ENCODE measurements at places on chromosomes 7 and 10.

GRCh38 chr7:90345595-90346335, 751 bp upstream of the GTPBP10 start:
- peaks cover 3% of the 10 kb centered on the region for H3K36me3 ChIP-seq
- peak overlapping the region; percentile 94 for H3K4me3 ChIP-seq
- peak; percentile 2 for DNase-seq
- peaks cover 17% of the 10 kb centered on the region for H3K4me1 ChIP-seq
- H3K27ac ChIP-seq, result peak overlapping the region; percentile 95
- H3K27me3 ChIP-seq, result no peaks in the 10 kb centered on the region

DNA sequence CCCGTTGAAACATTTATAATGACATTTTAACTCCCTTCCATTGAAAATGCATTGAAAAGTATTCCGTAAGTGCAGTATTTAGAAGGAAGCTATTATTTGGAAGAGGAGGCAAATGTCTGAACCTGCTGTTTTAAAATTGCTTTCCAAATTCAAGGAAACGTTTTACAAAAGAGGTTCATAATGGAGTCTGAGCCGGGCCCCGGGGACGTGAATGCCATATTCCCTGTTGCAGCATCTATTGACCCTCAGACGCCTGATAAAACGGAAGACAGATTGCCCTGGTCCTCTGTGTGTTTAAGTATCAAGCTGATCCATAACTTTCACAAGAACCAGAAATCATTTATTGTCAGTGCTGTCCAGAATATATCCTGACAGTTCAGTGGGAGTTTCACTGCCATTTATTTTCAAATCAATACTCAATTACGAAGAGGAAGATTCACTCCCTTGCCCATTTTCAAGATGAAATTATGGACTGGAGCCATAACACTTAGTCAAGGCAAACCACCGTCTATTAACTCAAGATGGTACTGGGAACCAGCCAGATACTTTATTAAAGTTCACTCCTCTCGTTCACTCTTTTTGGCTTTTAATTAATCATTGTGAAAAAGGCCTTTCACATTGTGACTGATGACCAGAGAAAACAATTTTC, 435.7 kb upstream of the PFKP start:
- H3K27ac ChIP-seq, result no peak overlapping the region
- H3K4me3 ChIP-seq, result no peak overlapping the region
- no peaks in the 10 kb centered on the region for H3K36me3 ChIP-seq

DNA sequence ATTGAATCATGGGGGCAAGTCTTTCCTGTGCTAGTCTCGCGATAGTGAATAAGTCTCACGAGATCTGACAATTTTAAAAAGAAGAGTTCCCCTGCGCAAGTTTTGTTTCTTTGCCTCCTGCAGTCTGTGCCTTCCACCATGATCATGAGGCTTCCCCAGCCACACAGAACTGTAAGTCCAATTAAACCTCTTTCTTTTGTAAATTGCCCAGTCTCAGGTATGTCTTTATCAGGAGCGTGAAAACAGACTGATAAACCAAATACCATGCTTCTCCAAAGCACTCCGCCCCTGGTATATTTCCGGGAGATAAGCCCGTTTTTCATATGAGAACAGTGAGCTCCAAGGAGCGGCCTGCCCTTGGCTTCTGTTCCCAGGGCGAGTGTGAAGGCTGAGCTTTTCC, 118.9 kb downstream of the EVX1 start:
- peaks cover 16% of the 10 kb centered on the region for H3K27me3 ChIP-seq
- no peaks in the 10 kb centered on the region for H3K36me3 ChIP-seq
- H3K27ac ChIP-seq, result no peak overlapping the region
- H3K4me3 ChIP-seq, result no peak overlapping the region
- DNase-seq, result no peak
- H3K4me1 ChIP-seq, result no peaks in the 10 kb centered on the region

DNA sequence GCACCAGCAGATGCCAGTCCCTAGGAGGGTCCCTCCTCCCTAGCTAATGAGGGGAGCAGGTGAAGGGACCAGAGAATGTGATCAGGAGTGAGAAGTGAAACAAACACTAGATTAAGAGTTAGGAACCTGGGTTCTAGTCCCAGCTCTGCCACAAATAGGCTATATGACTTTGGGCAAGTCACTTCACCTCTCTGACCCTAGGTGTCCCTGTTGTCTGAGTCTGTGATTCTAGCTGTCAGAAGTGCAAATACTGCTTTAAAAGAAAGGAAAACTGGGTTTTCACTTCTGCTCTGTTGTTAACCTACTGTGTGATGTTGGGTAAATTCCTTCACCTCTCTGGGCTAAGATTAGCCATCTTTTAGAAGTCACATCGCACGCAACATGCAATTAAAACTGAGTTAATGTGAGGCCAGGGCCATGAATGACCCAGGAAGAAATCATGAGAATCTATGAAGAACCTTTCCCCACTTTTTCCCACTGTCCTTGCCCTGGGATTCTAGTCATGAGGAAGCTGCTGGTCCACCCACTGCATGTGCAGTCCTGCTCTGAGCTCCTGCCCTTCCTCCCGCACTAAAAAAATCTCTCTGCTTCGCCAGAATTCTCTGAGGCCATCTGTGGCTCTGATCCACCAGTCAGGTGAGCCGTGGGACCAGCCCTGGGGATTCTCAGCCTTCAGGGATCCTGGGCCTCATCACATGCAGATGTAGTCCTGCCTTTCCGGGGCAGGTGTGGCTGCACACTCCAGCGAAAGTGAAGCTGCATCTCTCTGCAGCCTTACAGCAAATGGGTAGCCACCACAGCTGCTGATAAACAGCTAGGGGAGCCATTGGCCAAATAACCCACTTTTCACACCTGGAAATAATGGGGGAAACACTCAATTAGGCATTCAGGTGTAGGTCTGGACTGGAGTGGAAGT, 181.7 kb downstream of the PLXNA4 start:
- peaks cover 25% of the 10 kb centered on the region for H3K27me3 ChIP-seq
- H3K27ac ChIP-seq, result no peak overlapping the region
- H3K36me3 ChIP-seq, result no peaks in the 10 kb centered on the region
- no peak overlapping the region for H3K4me3 ChIP-seq
- peak; percentile 26 for DNase-seq
- H3K4me1 ChIP-seq, result no peaks in the 10 kb centered on the region

- H3K27ac ChIP-seq, result no peak overlapping the region
- H3K27me3 ChIP-seq, result no peaks in the 10 kb centered on the region
- no peaks in the 10 kb centered on the region for H3K4me1 ChIP-seq
- no peak overlapping the region for H3K4me3 ChIP-seq
These were observed 268.0 kb downstream of the ZEB1 start for GRCh38 chr10:31586723-31587638.

DNA sequence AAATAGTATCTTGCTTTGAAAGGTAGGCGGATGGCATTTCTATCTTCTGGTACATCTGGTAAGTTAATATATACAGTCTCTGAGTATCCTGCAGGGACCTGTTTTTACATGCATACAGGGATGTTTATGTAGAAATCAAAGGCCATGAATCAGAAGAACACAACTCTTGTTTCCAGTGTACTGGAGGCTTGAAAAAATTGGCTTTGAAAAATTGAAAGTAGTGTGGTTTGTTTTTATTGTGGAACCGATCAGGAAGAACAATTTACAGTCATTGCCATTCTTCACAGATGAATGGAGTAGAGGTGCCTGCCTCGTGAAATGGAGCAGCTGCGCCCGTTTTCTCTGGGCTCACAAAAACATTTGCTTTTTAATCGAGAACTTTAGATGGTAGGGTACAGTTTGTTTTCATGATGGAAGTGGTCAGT, 54.0 kb upstream of the RPA3 start:
- peak overlapping the region; percentile 92 for H3K27ac ChIP-seq
- no peaks in the 10 kb centered on the region for H3K27me3 ChIP-seq
- peak overlapping the region; percentile 76 for H3K4me3 ChIP-seq
- peak; percentile 58 for DNase-seq

DNA sequence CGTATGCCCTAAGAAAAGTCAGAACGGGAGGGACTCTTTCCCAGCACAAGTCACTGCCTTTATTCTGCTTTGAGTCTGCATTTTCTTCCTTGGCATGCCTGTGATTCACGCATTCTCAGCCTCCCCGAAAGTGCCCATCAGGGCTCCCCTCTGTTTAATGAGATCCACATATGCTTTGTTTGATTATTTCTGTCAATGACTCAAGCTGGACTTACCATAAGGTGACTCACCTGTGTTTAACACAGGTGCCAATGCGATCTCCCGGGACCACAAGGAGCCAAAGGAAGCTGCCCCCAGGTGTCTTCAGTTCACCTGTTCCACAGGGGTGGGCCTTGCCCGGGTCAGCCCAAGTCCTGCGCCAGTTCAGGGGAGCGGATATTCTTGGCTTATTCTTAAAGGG, 386.0 kb upstream of the SHH start:
- no peaks in the 10 kb centered on the region for H3K36me3 ChIP-seq
- no peak overlapping the region for H3K27ac ChIP-seq
- no peaks in the 10 kb centered on the region for H3K4me1 ChIP-seq

DNA sequence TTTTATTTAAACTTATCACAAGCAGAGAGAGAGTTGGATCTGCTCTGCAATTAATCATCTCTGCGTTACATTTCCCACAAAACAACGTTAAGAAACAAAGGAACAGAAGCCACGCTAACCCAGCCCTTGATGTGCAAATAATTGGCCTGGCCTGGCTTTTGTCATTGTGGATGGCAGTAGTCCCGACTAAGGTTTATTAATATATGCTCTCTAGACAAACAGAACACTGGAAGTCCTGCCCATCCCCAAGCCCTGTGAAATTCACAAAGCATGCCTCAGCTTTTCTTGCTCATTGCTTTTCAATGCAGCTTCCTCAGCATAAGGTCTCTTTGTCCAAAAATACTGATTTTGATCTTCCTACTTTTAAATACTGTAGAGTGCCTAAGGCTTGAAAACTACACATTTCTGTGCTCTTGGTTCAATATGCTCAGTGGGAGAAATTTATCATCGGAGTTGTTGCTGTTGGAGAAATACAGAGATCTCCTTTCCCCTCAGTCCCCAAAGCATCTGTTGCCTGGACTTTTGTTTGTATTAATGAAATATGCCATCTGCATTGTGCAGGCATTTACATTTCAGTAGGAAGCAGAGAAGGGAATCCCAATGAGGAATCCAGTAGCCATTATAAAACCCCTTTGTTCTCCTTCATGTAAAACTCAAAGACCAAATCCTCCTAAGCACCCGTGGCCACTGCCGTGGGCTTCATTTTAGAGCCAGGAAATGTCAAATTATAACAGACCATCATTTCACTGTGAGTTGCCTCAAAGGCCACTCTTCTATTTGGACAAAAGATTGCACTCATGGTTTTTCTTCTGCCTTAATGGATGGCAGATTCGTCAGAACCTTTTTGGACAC, 61.1 kb downstream of the SORCS1 start:
- H3K36me3 ChIP-seq, result no peaks in the 10 kb centered on the region
- peaks cover under 1% of the 10 kb centered on the region for H3K4me1 ChIP-seq
- H3K27me3 ChIP-seq, result no peaks in the 10 kb centered on the region
- DNase-seq, result no peak
- no peak overlapping the region for H3K27ac ChIP-seq

DNA sequence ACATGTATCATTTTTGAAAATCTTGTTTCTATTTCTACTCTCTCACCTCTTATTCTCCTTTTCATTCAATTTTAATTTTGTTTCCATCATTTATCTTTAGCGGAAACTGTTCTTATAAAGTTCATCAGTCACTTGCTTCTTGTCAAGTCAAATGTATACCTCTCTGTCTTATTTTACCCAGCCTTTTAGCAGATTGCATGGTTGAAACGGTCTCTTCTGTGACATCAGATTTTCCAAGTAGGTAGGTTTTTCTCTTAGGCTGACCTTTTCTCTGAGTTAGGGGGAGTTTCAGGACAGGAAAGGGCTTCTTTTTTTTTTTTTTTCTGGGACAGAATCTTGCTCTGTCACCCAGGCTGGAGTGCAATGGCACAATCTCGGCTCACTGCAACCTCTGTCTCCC, 195.5 kb downstream of the CDK14 start:
- DNase-seq, result no peak
- H3K4me1 ChIP-seq, result peaks cover 5% of the 10 kb centered on the region
- H3K27ac ChIP-seq, result no peak overlapping the region
- no peaks in the 10 kb centered on the region for H3K36me3 ChIP-seq
- H3K27me3 ChIP-seq, result no peaks in the 10 kb centered on the region
- no peak overlapping the region for H3K4me3 ChIP-seq

GRCh38 chr10:114329634-114330365, 74.5 kb downstream of the AFAP1L2 start:
- DNase-seq, result no peak
- H3K27me3 ChIP-seq, result no peaks in the 10 kb centered on the region
- no peaks in the 10 kb centered on the region for H3K36me3 ChIP-seq
- peaks cover 9% of the 10 kb centered on the region for H3K4me1 ChIP-seq

GRCh38 chr10:31383810-31384588, 65.0 kb downstream of the ZEB1 start:
- no peaks in the 10 kb centered on the region for H3K36me3 ChIP-seq
- H3K4me1 ChIP-seq, result no peaks in the 10 kb centered on the region
- H3K27me3 ChIP-seq, result no peaks in the 10 kb centered on the region
- DNase-seq, result no peak
- H3K27ac ChIP-seq, result no peak overlapping the region

DNA sequence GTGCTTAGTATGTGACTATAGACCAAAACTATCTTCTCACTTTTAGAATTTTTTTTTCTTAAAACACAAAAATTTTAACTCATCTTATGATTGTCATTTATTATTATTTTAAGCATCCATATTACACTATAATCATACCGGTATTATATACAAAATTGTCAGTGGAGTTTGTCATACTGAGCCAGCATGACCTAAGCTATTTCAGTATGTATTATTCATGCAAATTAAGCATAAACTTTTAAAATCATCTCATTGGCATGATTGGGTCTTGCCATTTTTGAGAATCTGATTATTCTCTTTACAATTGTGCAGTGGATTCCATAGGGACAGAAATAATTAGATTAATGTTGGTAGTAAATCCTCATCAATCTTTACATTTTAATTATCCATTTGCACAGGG, 46.2 kb upstream of the STMP1 start:
- H3K4me3 ChIP-seq, result no peak overlapping the region
- DNase-seq, result no peak
- peaks cover 4% of the 10 kb centered on the region for H3K4me1 ChIP-seq

DNA sequence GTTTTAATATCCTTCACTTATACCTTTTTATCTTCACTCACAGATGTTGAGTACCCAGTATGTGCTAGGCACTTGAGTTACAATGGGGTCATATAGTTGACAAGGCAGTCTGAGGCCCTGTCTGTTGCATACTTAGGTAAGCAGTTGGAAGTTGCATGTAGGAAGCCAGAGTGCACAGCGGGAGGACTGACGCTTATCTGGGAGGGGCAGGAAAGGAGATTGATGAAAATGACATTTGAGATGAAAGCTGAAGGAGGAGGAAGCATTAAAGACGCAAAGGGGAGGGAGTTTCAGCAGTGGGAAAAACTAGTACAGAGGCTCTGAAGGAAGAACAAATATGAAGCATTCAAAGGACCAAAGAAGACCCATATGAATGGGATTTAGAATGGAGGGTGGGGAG, 266.2 kb downstream of the HTR7 start:
- no peak overlapping the region for H3K27ac ChIP-seq
- H3K36me3 ChIP-seq, result no peaks in the 10 kb centered on the region
- H3K4me3 ChIP-seq, result no peak overlapping the region
- H3K27me3 ChIP-seq, result no peaks in the 10 kb centered on the region

- no peak for DNase-seq
- H3K27me3 ChIP-seq, result no peaks in the 10 kb centered on the region
- no peaks in the 10 kb centered on the region for H3K4me1 ChIP-seq
- H3K4me3 ChIP-seq, result no peak overlapping the region
These were observed 12.0 kb downstream of the COL1A2 start for GRCh38 chr7:94406696-94407095.

All from MCF 10A (cell line).